ENCODE measurements at places on chromosomes 2 and 18. TPM values are rescaled to one million over a fixed set of nuclear protein-coding genes. Genes with fewer than 3 reads are reported as not detected.

DNA sequence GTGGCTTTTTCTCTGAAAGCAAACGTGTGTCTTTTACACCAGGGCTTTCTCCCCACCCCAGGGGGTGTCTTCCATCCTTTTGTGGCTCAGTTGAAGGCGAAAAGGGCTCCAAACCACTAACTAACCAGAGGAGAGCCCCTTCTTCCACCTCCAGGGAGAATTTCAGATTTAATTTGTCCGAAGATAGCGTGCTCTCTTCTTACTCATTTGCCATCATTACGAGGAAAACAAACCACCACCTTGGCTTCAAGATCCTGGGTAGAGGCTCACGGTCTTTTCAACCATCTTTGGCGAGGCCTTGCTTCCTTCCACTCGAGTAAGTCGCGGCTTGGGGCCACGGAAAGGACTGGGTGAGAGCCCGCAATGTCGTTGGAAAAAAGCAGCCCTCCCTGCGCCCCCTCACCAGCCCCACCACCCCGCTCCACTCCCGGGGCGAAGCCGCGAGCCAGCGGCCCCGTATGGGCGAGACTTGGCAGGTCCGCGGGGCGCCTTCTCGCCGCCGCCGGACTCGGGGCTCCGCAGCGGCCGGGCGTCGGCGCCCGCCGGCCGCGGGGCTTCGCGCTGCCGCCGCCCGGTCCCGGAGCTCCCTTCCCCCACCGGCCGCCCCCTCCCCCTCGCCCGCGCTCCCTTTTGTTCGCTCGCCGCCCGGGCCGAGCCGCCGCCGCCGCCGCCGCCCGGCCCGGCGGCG, 1.7 kb upstream of the ZNF532 start:
- no peak for DNase-seq

The NOTO gene
- not detected for total RNA-seq

GRCh38 chr2:31390324-31390723, 24.2 kb downstream of the XDH start:
- DNase-seq = no peak

- DNase-seq = no peak
Measured at GRCh38 chr18:69022426-69022825, 224.5 kb downstream of the CCDC102B start.

- DNase-seq = no peak
Measured at GRCh38 chr2:68653034-68653433, 9.7 kb downstream of the PROKR1 start.

DNA sequence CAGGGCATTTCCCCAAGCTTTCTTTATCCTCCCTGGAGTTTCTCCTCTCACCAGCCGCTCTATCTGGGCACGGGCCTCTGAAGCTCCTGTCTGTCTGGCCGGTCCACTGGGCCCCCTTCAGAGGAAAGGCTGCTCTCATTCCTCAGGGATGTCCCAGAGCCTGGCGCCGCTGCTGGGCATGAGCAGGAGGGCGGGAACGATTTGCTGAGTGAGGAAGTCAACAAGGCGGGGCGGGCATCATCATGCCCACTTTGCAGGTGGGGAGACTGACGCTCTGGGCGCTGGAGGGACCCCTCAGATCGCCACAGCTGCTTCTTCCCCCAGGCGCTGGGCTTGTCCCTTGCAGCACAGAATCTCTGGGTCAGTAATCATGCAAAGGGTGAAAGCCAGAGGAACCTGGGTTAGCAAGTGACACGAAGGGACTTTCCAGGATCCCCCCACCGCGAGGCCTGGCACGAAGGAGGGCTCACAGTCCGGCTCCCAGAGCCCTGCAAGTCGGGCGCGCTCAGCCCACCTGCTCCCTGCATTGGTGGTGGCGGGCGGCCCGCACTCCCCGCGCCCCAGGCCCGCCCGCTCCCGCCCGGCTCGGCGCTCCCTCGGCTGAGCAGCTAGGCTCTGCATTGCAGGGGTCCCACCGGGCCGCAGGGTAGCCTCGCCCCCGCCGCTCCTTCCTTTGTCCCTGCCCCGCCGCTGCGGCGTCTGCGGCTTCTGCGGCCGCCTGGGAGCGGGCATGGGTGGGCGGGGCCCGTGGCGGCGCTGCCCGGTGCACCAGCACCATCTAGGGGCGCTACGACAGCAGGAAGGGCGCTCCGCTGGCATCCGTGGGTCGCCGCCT, 157.8 kb downstream of the CYRIA start:
- DNase-seq = no peak

DNA sequence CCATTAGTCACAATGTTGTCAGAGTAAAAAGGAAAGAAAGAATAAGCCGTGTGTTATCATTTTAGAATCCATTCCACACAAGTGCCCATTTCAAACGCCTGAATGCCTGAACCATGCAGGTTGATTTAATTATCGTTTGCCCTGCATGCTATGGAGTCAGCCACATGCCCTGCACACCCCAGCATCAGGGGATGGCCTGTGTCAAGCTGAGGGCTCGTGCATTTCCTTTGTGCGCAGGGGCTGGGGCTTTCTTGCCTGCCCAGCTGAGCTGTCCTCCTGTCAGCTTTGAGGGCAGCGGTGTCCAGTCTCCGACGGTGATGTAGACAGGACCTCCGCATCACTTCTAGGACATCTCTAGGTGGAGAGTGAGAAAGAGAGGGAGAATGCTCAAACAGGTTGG, 200.4 kb downstream of the TSN start:
- no peak for DNase-seq

GRCh38 chr2:189580241-189580651, 340 bp downstream of the SLC40A1 start:
- DNase-seq = peak; percentile 46

- no peak for DNase-seq
Measured at GRCh38 chr2:64403426-64403825, 50.5 kb upstream of the LGALSL start.

DNA sequence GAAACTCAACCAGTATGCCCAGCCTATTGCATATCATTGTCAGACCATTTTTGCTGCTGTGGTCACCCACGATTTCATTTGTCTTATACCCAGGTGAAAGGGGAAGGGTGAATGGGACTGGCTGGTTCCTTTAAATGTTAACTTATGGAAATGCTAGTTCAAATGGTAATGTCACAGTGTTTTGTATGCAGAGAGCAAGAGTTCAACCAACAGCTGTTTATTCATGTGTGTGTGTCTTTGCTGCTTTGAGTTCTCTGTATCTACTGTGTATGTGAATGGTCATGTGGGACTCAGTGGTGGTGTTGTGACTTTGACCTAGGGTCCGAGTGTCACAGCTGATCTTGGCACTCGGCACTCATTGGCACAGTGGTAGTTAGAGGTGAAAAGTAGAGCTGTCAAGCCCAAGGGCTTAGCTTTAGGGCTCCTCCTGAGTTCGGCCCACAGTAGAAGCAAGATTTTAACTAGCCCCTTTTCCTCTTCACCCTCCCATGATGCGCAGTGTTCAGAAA, 114.6 kb downstream of the NRP2 start:
- DNase-seq = no peak

The BOK gene
- not detected for total RNA-seq

DNA sequence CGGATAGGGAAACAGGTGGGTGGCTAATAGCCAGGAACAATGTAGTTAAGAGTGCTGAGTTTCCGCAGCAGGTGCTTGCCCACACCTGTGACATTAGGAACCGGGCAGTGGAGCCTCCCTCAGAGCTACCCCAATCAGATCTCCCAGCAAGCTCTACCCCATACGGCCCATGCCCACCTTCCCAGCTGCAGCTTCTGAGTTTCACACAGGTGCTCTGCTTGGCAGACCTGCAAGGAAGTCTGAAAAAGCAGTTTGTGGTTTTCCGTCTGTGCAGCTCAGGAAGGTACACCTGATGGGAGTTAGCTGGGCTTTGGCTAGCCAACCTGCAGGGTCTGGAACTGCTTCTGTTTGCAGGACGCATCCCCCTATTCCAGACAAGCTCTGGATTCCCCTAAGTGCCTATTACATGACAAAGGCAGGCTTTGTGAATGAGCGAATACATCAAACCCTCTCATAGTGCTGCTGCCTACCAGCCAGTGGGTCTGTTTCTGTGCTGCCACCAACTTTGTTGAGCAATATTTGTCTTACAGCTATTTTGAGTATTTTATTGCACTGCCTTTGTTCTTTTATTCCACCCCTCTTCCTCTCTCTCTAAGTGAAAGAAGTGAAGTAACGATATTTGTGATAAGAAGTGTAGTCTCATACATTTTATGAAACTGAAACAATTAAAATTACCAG, 24.7 kb upstream of the CEP68 start:
- no peak for DNase-seq

The RUFY4 gene
- total RNA-seq = 0.55 TPM

DNA sequence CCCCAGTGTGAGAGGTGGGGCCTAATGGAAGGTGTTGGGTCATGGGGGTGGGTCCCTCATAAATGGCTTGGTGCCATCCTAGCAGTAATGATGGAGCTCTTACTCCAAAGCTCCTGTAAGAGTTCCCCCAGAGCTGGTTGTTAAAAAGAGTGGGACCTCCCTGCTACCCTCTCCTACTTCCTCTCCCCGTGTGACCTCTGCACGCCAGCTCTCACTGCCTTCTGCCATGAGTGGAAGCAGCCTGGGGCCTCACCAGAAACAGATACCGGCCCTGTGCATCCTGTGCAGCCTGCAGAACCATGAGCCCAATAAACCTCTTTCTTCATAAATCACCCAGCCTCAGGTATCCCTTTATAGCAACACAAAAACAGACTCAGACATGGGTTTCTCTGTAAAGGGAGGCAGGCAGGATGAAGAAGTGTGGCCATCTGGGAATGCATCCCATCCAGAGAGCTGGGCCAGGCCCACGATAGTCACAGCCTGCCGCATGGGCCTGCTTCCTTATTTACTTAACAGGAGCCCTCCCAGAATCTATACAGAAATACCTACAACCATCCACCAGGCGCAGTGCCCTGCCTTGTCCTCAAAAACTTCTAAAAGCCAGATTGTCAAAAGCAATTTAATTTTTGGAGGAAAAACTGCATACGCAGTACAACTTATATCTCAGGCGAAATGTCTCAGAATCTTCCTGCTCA, 7.5 kb downstream of the PRLH start:
- no peak for DNase-seq

GRCh38 chr2:74935975-74936391, 22.5 kb upstream of the POLE4 start:
- DNase-seq = no peak

DNA sequence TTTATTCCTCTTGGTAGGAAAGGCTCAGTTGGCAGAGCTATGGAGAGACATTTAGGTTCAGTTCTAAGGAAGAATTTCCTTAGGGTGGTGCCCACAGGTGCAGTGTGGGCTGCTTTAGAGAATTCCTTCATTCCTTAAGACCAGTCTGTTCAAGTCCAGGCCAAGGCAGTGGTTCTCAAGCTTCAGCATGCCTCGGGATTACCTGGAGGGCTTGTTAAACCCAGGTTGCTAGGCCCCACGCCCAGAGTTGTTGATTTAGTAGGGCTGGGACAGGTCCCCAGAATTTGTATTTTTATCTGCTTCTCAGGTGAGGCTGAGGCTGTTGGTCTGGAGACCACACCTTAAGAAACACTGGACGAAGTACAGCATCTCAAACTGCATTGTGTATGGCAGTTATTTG, 68.9 kb downstream of the CERS6 start:
- DNase-seq = no peak

DNA sequence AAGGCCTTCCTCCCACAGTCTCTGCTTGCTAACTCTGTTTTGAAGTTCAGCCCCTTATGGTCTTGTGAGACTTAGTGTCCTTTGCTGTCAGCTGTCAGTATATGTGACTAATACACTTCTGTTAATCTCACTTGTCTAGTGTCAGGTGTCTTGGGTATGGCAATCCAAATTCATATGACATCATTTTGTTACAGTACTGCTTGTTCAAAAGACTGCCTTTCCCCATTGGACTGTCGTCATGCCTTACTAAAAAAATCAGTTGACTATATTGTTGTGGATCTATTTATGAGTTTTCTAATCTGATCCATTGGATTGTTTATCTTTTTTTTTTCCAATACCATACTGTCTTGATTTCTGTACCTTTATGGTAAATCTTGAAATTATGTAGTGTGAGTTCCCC, 611.4 kb upstream of the HS6ST1 start:
- no peak for DNase-seq

The AAK1 gene
- 107 TPM for total RNA-seq

The VWA3B gene
- not detected for total RNA-seq

- peak; percentile 74 for DNase-seq
Measured at GRCh38 chr2:216371721-216372702, at the start of gene MARCHF4. TSS of gene MARCHF4 (minus strand) at chr2:216372483. CDS start at chr2:216370260, 2,223 bp downstream.

The RELCH gene
- 37.4 TPM for total RNA-seq

DNA sequence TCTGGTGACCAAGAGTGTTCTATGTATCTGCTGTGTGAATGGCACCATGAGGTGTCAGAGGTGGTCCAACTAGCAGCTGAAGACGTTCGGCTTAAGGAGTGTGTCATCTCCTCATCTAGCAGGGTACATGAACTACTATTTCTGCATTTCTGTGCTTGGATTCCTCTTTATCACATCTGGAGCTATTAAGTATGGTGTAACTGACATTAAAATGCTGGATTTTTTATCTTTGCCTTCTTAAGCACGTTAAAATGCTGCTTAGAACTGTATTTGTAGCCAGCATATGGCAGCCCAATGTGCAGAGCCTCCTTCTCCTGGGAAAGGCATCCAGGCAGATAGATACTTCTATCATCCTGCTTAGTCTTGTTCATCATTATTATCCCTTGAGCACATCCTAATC, 409.3 kb upstream of the MMADHC start:
- DNase-seq = no peak

The FOXD4L1 gene
- total RNA-seq = 0.29 TPM

- peak; percentile 86 for DNase-seq
Measured at GRCh38 chr2:37615804-37616676, 55.4 kb downstream of the CDC42EP3 start.

The TMEM247 gene
- total RNA-seq = not detected

The GKN1 gene
- not detected for total RNA-seq

DNA sequence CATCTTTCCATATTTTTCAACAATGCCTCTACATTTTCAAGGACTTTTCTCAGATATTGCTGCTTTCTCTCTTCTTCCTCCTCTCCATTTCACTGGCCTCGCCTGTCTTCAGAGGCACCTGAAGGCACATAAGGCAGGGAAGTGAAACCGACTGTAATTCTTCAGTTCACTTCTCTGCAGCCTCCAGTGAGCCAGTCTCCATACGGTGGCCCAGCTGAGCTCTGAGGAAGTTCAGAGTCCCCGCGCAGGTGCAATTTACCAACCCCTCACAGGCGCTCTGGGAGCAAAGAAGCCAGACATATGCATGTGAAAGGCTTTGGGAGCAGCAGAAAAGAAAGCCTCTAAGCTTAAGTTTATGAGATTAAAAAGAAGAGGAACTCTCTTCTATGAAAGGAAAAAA, 12.4 kb downstream of the KLHL14 start:
- no peak for DNase-seq

The DTNA gene
- not detected for total RNA-seq

- no peak for DNase-seq
Measured at GRCh38 chr2:54455563-54456361, at the start of gene SPTBN1. TSS of gene SPTBN1 (plus strand) at chr2:54456327. CDS start at chr2:54526419, 70,092 bp downstream.

All from activated CD8-positive, alpha-beta T cell treated with anti-CD3 and anti-CD28 coated beads, Interleukin-2, amount 10 ng/mL, durations not matched to agents 7 days and 5 days (primary cell).